ENCODE measurements at places on chromosomes 1 and 21.

DNA sequence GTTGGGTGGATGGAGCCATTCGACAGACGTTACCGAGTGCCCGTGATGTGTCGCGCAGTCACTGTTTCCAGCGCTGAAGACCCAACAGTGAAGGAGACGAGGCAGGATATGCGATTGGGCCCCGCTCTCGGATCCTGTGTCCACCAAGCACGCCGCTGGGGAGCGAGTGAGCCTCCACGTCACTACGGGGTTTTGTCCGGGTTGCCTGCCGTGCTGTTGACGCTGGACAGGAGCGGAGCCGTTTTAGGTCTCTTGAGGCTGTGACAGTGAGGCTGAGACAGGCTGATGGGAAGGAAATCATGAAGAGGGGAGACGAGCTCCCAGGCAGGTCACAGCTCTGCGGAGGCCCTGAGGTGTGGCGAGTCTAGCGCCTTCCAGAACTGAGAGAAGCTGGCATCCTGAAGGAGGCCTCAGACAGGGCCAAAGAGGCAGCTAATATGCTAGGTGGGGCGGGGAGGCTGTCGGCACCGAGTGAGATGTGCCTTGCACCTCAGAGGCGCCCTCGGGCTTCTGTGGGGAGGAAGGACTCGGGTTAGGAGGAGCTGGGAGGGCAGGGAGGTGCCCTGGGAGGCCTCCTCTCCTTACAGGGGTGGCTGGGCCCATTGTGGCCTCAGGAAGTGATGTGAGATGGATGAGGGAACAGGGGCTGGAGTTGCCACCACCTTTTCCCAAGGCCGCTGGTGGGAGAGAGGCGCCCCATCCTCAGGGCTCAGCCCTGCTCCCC, 196.0 kb upstream of the TMEM51 start:
- DNase-seq, result no peak

GRCh38 chr21:44533891-44534627, 5.9 kb downstream of the KRTAP10-1 start:
- no peak for DNase-seq

GRCh38 chr1:160638540-160638857, 8.3 kb downstream of the SLAMF1 start:
- no peak for DNase-seq

DNA sequence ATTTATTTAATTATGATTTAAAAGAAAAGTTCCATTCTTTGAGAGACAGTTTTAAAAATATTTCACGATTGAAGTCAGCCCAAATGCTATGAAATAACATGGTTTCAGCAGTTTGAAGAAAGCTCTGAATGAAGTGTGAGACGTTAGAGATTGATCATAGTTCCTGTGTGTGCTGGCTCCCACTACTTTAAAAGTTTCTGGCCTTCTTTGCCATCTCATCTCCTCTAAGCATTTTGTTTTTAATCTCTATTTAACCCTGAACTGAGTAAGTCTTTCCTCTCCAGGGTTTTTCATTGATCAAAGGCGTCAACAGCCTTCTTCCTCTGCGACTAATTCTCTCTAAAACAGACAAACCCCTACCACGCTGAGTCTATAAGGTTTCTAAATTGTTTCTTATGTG, 225.3 kb upstream of the B3GALT2 start:
- no peak for DNase-seq

DNA sequence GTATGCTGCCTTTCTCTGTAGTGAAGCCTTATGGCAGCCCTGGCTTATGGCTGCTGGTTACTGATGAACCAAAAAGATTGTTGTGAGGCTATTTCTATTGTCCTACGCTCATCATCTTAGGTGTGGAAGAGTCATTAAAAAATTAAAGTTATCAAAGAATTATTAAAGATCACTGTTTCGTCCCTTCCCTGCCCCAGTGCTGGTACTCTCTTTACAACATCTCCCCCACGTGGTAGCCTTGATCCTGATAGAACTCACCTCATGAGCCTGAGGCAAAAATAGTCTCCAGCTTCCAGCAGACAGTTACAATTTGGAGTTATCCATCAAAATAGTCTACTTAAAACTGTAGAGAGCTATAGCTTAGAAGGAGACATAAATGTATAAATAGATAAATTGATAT, 201.5 kb downstream of the S1PR1 start:
- DNase-seq, result peak; percentile 17

DNA sequence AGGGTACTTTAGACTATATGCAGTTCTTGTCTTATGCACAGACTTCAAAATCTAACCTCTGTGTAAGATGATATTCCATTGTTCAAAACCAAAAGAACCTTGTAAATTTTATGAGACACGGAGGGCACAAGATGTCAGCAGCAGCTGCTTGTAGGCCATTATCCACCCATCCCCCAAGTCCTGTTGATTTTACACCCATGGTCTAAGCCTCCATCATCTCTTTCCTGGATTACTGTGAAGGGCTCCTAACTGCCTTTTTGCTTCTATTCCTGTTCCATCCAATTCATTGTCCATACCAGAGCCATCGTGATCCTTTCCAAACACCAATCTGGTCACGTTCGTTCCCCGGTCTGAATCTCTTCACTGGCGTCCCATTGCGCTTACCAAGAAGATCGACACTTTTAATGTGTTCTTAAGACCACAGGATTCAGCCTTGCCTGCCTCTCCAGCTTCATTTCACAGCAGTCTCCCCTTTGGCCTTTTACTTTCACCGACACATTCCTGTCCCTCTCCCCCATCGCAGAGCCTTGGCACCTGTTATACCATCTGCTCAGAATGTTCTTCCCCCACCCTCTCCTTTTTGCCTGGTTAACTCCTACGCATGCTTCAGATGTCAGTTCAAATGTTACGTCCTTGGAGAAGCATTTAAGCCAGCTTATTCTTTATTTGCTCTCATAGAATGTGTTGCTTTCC, 107.3 kb upstream of the POU3F1 start:
- no peak for DNase-seq

GRCh38 chr1:208136459-208137182, 107.6 kb downstream of the PLXNA2 start:
- DNase-seq, result no peak

DNA sequence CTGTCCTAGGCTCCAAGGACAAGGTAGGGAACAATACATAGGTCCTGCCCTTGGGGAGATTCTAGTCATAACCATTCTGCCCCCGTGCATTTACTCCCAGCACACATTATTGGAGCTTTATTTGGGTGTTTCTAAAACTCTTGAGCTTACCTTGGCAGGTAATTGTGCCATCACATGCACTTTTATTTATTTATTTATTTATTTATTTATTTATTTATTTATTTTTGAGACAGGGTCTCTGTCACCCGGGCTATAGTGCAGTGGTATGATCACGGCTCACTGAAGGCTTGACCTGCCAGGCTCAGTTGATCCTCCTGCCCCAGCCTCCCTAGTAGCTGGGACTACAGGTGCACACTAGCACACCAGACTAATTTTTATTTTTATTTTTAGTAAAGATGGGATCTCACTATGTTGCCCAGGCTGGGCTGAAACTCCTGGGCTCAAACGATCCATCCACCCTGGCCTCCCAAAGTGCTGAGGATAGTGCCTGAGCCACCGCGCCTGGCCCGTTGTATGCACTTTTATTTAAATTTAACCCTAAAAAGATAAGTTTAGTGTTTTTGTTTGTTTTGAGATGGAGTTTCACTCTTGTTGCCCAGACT, 9.2 kb downstream of the AGMAT start:
- no peak for DNase-seq

DNA sequence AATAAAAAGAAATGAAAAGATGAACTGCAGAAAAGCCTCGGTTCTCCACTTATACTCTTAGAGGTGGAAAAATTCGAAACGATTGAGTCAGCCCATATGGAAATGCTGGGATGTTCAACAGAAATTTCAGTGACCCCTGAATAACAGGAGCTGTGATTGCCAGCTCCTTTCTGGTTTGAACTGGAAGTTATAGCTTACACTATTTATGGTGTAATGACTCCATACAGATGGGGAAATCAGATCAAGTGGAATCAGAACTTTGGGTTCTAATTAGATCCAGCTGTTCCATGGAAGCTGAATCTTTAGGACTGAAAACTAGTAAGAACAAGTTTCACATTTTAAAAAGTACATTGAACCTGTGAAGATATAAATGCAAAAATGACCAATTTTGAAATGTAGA, 569.3 kb upstream of the ZRANB2 start:
- peak; percentile 25 for DNase-seq

GRCh38 chr1:30106125-30106524, 617.3 kb downstream of the MATN1 start:
- peak; percentile 55 for DNase-seq

DNA sequence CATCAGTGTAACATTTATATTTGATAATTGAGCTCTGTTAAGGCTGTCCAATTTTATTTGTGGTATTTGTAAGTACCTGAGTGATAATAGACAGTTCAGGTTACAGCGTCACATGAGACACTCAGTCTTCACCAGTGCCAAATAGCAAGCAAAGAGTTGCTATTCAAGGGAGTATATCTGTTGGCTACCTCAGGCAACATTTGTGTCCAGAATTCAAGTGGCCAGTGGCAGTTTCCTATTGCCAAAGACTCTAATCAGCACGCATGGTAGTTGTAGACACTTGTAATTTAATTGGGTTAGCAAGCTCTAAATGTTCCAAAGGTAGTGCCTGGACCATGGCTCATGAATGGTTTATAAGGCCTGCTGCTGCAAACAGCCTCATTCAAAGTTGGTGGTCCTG, 1524.3 kb upstream of the B3GALT2 start:
- no peak for DNase-seq

DNA sequence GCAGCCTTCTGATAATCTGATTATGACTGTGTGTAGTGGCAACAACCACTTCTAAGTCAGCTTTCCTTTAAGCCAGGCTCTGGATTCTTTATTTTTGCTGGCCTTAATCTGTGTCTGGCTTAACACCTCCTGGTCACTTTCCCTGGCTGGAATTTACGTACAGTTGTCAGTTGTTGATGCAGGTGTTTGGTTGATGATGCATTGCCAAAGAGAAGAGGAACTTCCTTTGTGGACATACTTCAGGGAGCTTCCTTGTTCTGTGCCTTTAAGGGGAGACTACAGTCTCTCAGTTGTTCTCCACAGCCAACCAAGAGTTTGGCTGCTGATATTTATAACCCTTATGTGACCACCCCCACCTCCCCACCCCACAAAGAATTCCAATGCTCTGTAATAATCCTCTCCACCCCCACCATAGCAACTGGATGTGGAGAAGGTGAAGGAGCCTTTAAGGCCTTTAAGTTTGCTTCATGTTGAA, 96.0 kb upstream of the BMP8A start:
- peak; percentile 85 for DNase-seq

DNA sequence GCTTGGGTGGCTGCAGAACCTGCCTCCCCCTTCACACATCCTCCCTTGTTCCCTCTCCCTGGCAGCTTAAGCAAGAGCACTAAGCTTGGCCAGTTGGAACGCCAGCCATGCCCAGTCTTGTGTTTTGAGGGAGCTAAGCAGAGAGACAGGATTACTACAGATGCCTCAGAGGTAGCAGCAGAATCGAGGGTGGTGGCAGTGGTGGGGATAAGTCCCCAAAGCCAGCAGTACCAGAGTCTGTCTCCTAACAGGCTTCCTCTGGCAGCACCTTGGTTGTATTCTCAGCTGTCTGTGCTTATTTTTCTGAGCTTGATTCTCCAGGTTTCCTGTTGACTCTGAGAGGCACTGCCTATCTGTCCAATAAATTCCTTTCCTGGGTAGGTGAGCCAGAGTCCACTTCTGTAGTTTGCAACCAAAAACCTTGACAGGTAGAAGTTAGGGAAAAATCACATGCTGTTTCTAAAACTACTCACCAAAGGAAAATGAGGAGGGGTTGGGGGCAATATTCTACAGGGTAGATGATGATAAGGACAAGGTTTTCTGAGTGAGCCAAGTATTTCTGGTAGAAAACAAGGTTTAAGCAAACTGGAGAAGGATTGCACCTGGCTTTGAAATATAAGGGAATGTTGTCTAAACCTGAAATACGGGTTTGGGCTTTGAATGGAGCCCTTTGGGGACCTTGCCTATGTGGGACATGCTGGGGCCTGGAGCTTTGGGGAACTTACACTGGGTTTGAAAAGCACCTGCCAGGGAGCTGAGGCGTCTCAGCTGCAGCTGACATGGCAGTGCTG, 100.8 kb downstream of the PBX1 start:
- no peak for DNase-seq

DNA sequence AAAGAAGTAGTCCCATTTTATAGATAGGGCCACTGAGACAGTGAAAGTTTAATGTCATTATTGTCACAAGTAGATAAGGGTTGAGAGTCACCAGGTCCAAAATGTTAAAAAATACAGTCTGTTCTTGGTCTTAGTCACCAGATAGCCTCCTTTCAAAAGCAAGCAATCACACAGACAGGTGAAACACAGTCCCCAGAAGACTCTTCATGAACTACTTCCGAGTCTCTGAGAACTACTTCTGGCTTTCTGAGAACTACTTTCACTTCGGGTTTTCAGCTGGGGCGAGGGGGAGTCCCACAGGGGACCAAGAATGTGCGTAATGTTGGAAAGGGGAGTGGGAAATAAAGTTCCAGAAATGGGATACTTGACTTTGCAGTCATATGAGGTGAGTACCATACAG, 143.2 kb downstream of the HHIPL2 start:
- DNase-seq, result no peak

GRCh38 chr1:34831721-34832246, 27.8 kb downstream of the SMIM12 start:
- DNase-seq, result no peak

GRCh38 chr1:67347688-67348472, 40.2 kb downstream of the IL12RB2 start:
- peak; percentile 77 for DNase-seq

DNA sequence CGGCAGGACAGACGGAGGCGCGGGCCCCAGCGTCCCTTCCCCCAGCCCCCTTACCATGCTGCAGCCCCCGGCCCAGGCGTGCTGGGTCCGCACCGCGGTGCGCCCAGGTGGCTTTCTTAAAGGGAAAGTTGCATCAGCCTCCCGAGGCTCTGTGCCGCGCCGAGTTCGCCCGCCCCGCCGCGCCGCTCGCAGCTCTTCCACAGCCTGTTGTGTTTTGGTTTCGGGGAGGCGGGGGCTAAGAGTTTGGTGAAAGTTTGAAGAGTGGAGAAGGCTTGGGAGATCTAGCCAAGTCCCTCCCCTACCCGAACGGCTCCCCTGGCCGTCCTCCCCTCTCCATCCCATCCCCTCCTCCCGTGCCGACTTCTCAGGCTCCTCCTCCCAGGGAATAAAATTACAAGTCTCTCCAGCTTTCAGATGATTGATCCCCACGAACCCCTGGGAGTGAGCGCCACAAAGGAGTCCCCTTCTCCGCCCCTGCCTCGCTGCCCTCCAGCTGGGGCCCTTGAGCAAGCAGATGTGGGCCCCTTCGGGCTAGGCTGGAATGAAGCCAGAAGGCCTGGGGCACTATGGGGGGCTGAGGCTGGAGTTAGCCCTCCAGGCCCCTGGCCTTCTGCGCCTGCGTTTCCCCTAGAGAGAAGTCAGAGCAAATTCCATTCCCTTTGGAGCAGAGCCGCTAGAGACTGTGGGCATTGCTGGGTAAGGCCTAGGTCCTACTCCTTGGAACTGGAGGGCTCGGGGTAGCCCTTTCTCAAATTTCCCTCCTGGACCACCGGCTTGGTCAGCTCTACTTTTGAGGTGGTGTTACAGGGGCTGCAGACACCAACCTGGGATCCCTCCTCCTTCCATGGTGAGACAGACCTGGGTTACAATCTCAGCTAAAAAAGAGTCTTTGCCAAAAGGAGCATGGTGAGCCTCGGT, at the start of gene SLC6A9:
Gene SLC6A9, minus strand, starts transcription at position 211 of the 918 bp plus-strand sequence. CDS start 7,185 bp downstream, outside the sequence.
- DNase-seq, result peak; percentile 89

Measured in GM03348 (cell line).